ENCODE measurements at places on chromosomes 7 and 10.

DNA sequence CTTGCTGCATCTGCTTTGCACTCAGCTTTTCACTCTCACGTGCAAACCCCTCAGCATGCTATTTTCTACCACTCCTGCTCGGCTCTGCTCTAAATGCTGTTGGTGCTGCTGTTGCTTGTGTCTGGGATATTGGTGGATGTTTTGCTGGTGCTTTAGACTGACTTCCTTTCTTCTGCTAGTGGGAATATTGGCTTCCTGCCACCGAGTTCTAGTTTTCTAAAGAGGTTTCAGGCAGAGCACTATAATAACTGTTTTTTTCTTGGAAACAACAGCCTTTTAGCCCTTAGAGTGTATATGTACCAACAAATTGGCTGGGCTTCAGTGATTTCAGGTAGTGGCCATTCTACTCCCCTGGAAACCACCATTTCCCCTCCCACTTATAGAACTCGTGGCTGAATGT lies 27.8 kb downstream of the TMEM236 start:
- no peak for DNase-seq

- DNase-seq, result no peak
Measured at GRCh38 chr10:9824631-9825071, 1193.0 kb upstream of the CELF2 start.

DNA sequence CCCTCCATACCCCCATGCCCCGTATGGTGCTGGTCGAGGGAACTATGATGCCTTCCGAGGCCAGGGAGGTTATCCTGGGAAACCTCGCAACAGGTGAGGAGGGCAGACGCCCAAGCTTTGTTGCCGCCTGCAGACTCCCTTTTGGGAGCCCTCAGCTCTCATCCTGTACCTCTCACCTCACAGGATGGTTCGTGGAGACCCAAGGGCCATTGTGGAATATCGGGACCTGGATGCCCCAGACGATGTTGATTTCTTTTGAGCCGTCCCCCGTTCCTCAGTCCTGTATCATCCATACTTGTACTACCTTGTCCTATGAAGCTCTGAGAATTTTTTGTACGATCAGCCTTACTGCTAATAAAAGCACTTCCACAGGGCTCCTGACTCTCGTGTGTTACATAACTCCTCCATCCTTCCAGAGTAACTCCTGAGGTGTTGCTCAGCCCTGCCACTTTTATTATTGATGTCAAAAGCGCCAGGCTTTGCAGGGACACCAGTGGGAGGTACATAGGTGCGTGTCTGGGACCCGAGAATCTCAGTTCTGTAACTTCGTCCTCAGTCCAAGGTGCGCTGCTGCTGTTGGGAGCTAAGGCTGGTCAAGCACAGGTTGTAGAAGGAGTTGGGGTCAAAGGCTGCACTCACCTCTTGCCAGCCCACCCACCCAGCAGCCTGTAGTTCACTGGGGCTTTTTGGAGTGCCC lies 1.1 kb downstream of the UFSP1 start:
- no peak for DNase-seq

DNA sequence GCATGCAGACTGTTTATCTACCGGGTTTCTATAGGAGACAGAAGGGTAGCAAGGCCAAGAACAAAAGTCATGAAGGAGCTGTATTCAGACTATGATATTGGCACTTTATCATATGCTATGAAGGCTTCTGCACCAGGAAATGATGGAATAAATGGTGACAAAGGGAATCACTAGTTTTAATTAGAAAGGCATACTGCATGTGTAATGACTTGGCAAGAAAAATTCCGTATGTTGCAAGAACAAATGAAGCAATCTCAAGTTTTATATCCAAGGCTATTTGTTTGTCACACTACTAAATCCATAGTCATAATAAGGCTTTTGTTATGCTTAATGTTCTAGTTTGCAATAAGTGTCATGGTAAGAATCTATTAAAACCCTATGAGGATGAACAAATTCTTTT lies 230.9 kb downstream of the ZEB1 start:
- no peak for DNase-seq

- no peak for DNase-seq
Measured at GRCh38 chr10:14592566-14592965, 182.1 kb downstream of the FAM107B start.

DNA sequence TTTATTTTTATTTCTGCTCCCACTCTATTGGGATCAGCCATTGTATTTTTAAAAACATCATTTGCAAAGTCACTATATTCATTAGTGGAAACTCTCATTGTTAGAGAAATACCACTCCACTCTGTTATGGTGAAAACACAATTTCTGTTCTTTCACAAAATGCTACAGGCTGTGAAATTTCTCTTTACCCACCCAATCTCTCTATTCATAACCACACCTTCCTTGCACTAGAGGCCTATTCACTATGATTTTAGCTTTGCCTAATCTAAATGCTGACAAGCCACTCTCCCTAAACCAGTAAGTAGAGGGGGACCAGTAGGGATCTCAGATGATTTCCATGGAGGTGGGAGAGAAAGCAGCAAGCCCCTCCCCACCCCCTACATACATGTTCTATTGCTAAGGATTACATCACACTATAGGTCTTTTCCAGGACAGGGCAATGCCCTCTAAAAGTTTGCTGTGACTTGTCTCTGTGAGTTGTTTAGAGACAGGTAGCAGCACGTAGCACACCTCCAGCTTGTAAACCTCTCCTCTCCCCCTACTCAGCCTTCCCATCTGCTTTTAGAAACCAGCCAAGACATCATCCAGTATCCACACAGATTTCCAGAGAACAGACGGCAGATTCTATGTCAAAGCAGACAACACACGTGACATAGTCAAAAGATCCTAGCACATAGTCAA lies 58.3 kb upstream of the PPP1R3C start:
- DNase-seq, result no peak

- DNase-seq, result no peak
Measured at GRCh38 chr7:134315679-134316538, 821 bp downstream of the SLC35B4 start.

GRCh38 chr10:27724287-27724686 lies 21.3 kb downstream of the MKX start:
- DNase-seq, result no peak

DNA sequence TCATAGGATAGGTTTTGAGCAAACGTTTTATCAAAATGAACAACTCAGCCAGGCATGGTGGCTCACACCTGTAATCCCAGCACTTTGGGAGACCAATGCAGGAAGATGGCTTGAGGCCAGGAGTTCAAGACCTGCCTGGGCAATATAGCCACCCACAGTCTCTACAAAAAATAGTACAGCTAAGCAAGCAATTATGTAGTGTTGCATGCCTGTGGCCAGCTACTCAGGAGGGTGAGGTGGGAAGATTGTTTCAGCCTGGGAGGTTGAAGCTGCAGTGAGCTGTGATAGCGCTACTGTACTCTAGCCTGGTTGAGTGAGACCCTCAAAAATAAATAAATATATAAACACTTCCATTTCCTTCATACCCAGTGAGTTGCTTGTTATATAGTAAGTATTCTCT lies 67.1 kb downstream of the LSMEM1 start:
- no peak for DNase-seq

GRCh38 chr10:93086289-93086688 lies 12.6 kb downstream of the CYP26A1 start:
- no peak for DNase-seq

GRCh38 chr10:123633636-123634035 lies 32.5 kb upstream of the GPR26 start:
- no peak for DNase-seq

- no peak for DNase-seq
Measured at GRCh38 chr10:9682802-9683201, 1334.9 kb upstream of the CELF2 start.

GRCh38 chr10:23696476-23696875 lies 257.6 kb downstream of the OTUD1 start:
- no peak for DNase-seq

- DNase-seq, result no peak
Measured at GRCh38 chr7:24143547-24143946, 140.4 kb upstream of the NPY start.

DNA sequence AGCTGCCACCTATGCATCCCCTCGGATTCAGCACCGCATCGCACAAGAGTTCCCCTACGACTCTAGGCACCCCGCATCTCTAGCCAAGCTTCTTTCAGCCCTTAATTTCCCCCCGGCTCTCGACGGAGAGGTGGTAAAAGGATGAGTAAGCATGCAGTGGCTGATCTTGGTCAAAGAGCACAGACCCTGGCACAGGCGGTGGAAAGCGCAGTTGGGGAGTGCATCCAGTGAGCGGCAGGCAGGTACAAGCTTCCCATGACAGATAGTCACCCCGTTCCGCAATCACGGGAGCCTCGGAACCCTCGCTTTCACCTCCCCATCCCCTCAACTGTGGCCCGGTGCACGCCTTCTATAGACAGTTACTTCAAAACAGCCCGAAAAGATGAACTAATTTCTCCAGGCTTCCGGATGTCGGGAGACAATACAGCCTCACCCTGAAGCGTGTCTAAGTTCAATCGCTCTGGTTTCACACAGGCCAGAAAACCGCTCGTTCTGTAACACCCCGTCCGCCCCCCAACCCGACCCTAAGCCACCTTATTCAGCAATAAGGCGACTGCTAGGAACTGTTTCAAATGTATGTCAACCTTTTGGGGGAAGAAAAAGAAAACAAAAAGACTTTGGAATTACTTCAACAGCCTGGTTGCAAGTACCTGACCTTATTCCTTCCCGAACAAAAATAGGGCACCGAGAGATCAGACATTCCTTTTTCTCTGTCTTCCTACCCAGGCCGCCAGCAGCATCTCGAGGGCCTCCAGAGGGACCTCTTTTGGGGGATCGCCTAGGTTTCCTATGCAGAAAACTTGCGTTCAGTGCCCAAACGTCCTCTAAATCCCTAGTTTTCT lies 1.4 kb downstream of the RHEB start:
- DNase-seq, result no peak

DNA sequence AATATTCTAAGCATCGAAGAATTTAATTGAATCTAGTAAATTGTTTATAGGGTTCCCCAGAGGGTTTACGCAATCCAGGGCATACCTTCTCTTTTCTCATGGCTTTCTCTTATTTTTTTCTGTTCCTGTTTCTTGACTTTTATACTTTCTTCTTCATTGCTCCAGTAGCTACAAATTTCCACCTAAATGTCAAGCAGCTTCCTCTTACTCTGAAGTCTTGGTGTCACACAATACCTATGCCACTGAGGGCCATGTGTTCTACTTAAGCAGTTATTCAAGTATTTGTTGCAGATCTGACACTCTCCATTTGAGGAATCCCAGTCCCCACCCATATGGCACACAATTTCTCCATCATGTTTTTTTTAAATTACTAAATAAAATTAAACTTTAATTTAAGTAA lies 343.1 kb upstream of the MBL2 start:
- DNase-seq, result no peak

GRCh38 chr10:60369547-60369930 lies 20.1 kb downstream of the ANK3 start:
- DNase-seq, result no peak

- no peak for DNase-seq
Measured at GRCh38 chr10:125130916-125131315, 29.4 kb downstream of the CTBP2 start.

DNA sequence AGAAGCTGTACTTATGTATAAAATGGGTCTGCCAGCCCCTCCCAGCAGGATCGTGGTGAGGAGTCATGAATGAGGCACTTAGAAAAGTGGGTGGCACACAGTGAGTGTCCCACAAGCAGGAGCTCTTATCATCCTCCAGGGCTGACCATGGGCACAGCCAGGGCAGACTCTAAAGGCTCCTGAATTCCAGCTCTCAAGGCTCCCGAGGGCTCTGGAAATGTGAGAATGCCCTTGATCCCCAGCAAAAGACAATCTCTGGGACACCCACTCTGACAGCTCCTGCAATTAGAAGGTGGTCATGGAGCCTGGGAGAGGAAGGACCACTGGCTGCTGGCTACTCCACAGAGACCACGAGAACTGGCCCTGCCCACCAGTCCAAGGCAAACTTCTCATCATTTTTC lies 1.6 kb downstream of the VSTM4 start:
- no peak for DNase-seq

DNA sequence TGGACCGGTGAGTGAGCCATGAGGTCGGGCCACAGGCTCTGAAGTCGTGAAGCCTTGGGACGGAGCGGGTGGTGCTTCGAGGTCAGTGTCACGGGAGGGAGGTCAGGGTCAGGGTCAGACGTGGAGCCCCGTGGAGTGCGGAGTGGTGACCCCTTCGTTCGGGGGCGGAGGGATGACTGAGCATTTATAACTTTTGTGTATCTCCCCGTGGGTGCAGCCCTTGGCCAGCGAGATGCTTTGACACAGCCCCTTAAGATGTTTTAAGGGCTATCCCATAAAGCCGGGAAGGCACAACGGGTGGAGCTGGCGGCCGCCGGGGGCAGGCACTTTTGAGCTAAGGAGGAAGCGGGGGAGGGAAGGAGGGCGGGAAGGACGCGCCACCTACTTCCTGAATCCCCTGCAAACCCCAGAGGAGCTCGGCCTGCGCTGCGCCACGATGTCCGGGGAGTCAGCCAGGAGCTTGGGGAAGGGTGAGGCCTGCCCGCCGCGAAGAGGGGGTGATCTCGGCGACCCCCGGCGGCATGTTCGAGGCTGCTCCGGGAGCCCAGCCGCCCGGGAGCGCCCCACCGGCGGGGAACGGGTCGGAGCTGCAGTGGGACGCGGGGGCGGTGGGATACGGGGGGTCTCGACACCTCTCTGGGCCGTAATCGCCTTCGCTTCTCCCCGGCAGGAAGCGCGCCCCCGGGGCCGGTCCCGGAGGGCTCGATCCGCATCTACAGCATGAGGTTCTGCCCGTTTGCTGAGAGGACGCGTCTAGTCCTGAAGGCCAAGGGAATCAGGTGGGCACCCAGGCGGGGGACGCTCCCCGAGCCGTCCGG lies at the start of gene GSTO1:
Gene GSTO1 (plus strand): TSS at position 400 of the 818 bp plus-strand sequence. CDS start 37 bp downstream, at position 437.
- DNase-seq, result peak; percentile 6

DNA sequence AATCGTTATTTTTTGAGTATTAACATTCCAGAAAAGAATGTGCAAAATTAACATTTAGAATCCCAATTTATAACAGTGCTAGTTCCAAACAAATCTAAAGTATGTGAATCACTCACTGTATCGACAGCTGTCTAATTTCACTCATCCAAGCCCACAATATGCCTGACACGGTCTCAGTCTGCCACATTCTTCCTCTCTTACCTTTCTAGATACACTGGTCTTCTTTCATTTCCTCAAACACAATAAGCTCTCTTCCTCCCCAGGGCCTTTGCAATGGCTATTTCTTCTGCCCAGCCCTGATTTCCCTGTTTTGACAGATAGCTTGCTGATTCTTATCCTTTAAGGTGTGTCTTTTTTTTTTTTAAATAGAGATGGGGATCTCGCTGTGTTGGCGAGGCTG lies 48.8 kb downstream of the UBE2H start:
- no peak for DNase-seq

DNA sequence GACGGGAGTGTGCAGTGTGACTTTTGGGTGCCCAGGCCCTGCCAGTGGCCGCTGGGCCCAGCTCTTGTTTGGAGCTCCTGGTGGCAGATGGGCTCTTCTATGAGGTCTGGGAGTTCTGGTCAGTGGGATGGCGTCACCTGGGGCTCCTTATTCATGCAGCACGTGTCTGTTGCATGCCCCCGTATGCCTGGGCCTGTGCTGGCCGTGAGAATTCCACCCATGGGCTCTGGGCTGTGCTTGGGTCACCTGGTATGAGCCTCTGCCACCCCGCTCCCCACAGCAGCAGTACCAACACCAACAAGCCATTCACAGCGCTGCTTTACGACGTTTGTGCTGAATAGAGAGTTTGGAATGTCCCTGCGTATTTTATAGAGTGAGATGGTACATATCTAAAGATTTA lies 27.1 kb downstream of the INPP5A start:
- DNase-seq, result no peak

GRCh38 chr7:108249453-108249852 lies 119.3 kb upstream of the LAMB4 start:
- DNase-seq, result no peak

- DNase-seq, result no peak
Measured at GRCh38 chr7:131681961-131682360, 125.5 kb upstream of the PODXL start.
